ENCODE measurements at places on chromosomes 6 and 20. TPM values are rescaled to one million over a fixed set of nuclear protein-coding genes. Genes with fewer than 3 reads are reported as not detected.

DNA sequence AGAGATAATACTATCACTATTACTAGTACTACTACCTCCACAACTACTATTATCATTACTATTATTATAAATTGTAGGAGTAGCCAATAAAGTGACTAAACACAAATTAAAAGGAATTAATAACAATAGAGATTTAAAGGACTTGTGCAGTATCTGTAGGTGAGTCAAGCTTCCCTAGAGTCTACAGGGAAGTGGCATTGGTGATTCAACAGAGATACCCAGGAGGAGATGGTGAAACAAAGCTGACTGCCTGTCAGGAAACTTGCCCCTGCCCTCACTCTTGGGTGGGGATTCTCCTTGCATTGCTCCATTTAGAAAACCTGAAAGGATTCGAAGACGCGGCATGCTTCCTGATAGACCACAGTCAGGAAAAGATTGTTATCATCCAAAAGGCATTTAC lies 23.3 kb upstream of the BCLAF1 start:
- no peaks in the 10 kb centered on the region for H3K36me3 ChIP-seq
- H3K27me3 ChIP-seq: no peaks in the 10 kb centered on the region
- no peak overlapping the region for H3K27ac ChIP-seq
- H3K4me1 ChIP-seq: peaks cover 4% of the 10 kb centered on the region
- DNase-seq: no peak
- no peak overlapping the region for H3K4me3 ChIP-seq

- H3K27me3 ChIP-seq: no peaks in the 10 kb centered on the region
- DNase-seq: no peak
- H3K36me3 ChIP-seq: no peaks in the 10 kb centered on the region
- no peak overlapping the region for H3K4me3 ChIP-seq
- H3K27ac ChIP-seq: no peak overlapping the region
- peaks cover 19% of the 10 kb centered on the region for H3K4me1 ChIP-seq
Measured at GRCh38 chr6:68654134-68654533, 19.1 kb downstream of the ADGRB3 start.

Gene TTPAL
- total RNA-seq: 17.6 TPM

Gene KIFC1
- 0.85 TPM for total RNA-seq

Gene OR2J3
- not detected for total RNA-seq

Gene GRM4
- total RNA-seq: not detected
